ENCODE measurements at places on chromosomes 7 and 10.

GRCh38 chr10:7605565-7606295 lies 61.0 kb downstream of the ITIH5 start:
- no peak for DNase-seq

DNA sequence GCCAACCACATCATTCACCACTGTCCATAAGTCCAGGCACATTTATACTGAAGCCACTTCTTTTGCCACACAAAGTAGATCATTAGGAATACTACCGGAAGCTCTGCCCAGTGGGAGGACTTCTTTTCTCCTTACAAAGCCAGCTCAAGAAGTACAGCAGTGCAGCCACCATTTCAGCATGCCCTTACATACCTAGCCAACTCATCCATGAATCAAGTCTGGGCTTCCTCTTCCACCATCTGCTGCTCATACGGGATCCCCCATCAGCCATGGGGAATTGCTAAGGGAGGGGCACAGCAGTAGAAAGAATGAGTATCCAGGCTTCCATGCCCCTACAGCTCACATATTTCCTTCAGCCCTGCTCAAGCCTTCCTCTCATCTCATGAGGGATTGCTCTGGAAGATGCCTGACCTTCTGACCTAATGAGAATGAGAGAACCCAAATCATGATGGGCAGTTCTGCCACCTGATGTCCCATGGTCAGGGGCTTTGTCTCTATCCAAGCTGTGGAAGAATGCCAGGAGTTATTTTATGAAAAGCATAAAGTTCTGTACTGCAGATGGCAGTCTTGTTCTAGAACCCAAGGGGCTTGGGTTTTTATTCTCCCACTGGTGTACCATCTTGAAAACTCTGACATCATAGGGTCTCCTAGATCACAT lies 39.5 kb downstream of the ACSM6 start:
- no peak for DNase-seq

DNA sequence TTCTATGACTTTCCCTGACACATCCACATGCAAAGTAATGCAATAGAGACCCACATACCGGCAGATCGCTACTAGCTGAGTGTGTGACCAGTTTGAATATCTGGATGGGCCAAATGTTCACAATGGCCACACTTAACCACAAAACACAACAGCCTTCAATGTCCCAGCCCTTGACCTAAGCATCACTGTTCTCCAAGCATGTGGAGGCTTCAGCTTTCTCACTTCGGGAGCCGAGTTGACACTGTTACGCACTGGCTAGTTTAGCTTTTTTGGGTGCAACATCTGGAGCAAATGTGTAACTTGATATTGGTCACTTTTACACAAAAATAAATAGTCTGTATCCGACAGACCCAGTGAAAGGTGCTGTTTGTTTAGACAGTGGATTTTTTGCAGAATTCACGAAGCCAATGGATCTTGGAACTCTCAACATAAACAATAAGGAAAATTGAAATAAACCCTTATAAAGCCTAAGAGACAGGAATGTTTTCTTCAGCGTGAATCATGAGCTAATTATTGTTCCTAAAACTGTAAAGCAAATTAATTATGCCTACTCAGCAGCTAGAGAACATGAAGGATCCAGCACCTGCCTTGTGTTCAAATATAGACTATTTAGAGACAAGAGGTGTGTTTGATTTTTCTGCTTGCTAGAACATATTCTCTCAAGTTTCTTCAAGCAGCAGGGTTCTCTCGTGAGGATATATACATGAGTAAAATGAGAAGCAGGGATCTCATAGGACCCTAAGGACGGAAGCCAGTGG lies 117.6 kb upstream of the JCAD start:
- DNase-seq: no peak

DNA sequence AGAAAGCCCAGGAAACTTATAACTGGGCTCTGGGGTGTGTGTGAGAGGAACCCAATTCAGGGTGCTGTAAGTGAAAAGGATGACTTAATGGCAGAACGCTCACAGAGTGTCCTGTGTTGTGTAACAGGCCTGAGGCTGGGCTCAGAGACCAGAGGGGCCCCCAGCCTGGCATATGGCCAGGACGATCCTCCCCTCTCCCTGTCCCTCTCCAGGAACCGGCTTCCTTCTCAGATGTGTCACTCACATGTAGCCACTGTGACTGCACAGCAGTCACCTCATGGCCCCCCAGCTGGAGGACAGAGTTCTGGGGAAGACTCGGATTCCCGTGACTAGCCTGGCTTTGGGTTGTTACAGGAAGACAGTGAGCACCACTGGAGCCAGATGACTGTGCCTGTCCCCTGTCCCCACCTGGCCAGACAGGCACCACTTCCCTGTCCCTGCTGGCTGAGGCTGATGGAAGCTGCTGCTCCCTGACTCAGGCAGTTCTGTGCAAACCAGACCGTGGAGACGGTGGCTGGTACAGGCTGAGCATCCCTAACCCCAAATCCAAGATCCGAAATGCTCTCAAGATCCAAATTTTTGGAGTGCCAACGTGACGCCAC lies 220.5 kb downstream of the MLLT10 start:
- peak; percentile 76 for DNase-seq

- peak; percentile 7 for DNase-seq
Measured at GRCh38 chr10:111323389-111323966, 246.6 kb downstream of the ADRA2A start.

DNA sequence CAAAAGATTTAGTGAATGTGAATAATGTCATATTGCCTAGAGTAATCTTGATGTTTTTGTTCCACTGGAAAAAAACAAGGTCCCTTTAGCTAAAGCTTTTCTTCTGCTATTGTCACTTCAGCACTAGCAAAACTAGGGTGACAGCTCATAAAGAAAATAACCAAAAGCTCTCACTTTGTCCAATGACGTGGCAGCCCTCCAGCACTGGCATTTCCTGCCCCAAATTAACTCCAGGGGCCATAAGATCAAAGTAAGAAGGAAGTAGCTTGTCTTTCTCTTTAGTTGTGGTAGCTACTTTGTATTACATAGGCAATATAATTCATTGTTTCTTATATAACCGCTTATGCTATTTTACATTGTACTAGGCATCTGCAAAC lies 47.3 kb downstream of the LRRN3 start:
- DNase-seq: peak; percentile 25

GRCh38 chr7:157897681-157898080 lies 560.9 kb downstream of the DNAJB6 start:
- DNase-seq: no peak

- no peak for DNase-seq
Measured at GRCh38 chr10:81027223-81027622, 489.5 kb downstream of the SH2D4B start.

DNA sequence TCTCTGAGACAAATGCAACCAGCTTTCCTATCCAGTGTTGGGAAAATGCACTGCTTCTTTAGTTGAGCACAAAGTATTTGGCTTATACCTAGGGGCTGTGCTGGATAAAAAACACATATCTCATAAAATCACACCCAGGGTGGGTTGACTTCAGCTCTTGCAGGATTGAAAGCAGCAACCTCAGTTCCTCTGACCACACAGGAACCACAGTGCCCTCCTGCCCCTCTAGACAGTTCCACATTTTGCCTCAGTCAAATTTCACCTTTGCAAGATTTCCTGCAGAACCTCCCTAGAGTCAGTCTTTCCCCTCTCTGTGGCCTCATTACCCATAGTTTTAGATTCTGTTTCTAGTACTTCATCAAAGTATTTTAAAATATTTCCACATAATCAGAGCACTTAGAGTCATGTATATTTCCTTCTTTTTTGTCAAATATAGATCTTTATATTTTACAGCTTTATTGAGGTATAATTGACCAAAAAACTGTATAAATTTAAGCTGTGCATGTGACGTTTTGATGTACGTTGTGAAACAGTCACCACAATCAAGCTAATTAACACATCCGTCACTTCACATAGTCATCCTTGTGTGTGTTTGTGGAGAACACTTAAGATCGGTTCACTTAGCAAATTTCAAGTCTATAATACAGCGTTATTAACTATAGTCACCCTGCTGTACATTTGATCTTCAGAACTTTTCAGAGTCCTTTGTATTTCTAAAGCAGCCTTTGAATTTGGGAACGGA lies 37.0 kb upstream of the EGR2 start:
- peak; percentile 95 for DNase-seq

- no peak for DNase-seq
Measured at GRCh38 chr10:14302035-14302434, 28.7 kb downstream of the FRMD4A start.

DNA sequence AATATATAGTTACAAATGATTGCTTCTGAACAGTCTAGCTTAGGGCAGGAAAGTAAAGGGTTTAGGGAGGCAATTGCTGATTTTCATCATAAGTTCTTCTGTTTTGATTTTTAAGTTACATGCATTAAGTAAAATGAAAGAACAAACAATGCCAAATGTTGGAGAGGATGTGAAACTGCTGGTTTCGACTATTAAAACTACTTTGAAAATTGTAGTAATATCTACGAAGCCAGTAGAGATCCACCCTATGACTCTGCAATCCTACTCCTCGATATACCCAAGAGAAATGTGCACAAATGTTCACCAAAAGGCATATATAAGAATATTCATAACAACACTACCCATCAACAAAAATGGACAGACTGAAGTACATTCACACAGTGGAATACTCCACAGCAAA lies 24.3 kb downstream of the PDZD8 start:
- DNase-seq: no peak

DNA sequence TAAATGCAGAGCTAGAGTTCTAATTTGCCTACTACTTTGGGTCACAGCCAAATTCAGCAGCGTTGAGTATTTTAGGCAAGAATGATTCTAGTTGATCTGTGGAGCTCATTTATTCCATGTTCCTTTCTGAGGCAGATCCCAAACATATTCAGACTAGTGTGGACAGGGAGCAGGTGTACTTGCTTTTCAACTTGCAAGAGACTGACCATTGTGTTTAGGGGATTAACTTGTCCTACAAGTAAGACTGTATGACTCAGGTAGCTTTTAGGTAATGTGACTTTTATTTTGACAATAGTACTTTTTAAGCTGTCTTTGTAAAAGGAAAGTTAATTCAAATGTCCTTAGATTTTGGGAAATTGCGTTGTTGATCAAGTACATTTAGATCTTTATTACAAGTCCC lies 285.5 kb downstream of the TWIST1 start:
- DNase-seq: no peak

DNA sequence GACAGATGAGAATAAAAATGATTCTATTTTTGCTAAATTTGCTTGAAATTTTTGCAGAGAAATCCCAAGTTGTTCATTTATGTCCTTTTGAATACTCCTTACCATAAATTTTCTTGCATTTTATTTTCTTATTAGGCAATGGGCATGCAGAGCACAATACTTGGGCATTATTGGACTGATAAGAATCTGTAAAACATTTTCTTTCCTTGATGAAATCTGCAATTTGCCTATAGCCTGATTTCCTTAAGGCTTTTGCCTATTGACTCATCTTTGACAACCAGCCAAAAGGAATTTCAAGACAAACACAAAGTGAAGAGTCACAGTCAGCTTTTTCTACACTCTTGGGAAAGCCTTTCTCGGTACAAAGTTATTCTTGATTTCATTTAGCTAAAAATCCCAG lies 30.5 kb upstream of the GNAT3 start:
- DNase-seq: no peak

- DNase-seq: no peak
Measured at GRCh38 chr10:116829711-116830110, 19.6 kb upstream of the ENO4 start.

DNA sequence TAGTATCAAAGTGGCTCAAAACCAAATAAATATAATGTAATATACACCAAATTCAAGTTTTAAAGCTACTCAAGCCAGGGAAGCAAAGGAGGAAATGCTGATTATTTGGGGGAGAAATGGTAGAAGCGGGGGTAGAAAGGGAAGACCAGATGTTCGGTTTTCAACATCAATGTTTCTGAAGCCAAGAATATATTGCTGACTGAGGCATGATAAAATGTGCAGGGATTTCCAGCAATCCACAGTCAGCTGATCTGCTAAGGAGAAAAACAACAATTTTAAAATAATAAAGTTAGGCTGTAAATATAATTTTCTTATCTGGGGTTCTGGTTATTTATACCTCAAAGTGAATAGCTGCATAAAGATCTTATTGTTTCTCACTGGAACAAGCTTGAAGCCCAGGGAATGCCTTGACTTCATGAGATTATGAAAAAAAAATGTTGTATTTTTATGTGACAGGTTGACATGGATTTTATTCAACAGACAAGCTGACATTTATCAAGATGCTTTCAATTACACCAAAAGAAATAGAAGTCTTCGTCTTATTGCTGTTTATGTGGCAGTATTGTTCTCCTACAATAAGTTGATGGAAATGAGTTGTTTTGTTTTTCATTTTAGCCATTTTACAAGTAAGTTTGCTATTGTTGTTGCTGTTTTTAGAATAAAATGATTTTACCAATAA lies 28.6 kb upstream of the BMPER start:
- no peak for DNase-seq

DNA sequence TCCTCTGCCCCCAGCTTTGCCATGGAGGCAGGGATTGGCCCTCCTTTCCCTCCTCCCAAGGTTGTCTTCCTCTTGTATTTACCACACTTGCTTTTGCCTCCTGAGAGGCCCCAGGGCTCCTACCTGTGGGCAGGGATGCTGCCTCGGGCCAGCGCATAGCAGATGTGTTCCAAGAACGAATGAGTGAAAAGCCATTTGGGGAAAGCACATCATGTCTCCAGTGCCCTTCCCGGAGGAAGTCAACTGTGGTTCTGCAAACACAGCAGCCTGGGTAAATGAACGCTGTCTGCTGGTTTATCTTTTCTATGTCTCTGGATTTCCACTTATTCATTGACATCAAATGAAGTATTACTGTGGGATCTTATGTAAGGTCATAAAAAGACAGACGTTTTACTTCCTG lies 161.7 kb downstream of the FANK1 start:
- no peak for DNase-seq

DNA sequence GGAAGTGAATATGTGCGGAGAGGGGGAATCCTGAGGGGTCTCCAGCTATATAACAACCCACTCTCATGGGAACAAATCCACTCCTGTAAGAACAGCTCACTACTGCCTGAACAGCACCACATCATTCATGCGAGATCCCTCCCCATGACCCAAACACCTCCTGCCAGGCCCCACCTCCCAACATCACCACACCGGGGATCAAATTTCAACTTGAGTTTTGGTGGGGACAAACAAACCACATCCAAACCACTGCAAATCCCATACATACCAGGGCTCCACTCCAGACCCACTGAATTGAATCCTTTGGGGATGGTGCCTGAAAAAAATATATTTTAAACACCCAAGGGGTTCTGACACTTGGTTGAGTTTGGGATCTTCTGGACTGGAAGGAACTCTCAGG lies 181.5 kb upstream of the PLXNA4 start:
- no peak for DNase-seq

DNA sequence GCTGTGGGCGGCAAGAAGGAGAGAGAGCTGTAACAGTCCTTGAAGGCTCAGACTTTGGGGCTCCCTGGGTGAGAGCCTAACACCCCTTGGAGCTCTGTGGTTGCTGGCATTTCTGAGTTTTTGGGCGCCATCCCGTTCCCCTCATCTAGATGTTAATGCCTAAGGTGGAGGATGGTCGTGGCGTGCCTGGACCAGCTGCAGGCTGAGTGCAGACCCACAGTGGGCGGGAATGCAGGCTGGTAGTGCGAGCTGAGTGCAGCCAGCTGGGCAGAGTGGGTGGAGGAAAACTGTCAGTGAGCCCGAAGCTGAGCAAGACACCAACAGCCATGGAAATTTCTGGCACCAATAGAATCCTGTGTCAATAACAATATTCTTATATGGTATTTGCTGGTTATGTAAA lies 403.0 kb downstream of the ANKRD7 start:
- DNase-seq: no peak
